ENCODE measurements at places on chromosomes 1 and 21.

GRCh38 chr1:74548961-74549750, 36.7 kb upstream of the LRRC53 start:
- DNase-seq: no peak

DNA sequence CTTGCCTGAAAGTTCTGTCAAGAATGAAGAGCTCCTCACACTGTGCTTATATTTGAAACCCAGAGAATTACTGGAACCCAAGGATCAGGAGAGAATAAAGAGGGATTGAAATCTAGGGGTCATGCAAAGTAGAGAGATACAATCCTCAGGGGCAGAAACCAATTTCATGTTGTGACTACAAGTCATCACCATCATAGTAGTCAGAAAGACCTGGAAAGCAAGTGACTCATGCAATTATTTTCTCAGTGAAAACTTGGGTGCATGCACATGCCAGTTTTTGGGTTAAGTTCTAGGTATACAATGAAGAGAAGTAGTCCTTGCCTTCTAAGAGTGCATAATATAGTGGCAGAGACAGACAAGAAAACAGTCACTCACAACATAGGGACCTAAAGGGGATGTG, 210.0 kb downstream of the ZC3H11B start:
- DNase-seq: no peak

GRCh38 chr1:87953732-87954344, 625.2 kb downstream of the LMO4 start:
- DNase-seq: no peak

DNA sequence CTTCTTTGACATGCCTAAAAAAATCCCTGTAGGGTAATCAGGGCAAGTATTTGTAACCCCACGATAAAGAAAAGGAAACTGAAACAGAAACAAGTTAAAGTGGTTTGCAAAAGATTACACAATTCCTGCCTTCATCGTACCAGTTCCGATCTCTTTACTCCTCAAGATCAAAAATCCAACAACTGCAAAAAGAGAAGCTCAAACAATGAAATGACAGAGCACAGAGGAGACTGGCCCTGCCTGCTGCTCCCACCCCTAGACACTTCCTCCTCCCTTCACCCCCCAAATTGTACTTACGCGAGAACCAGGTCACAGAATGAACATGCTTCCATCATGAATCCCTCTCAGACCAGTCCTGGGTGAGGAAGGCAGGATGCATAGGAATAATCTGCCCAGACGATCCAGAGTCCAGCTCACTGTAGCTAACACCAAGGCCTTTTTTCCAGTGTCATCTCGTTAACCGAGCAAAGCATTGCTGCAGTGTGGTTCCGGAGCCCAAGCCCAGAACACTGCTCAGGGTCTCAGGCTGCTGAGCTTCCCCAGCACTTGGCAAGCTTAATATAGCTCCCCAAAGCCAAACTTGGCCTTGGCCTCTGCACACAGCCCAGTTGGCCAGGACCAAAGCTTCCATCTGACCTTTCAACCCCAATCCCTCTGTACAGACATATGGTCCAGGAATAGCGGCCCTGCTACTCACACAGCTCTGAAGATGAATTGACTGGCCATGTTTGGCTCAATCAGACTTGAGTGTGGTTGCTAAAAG, 20.3 kb downstream of the RXRG start:
- no peak for DNase-seq

DNA sequence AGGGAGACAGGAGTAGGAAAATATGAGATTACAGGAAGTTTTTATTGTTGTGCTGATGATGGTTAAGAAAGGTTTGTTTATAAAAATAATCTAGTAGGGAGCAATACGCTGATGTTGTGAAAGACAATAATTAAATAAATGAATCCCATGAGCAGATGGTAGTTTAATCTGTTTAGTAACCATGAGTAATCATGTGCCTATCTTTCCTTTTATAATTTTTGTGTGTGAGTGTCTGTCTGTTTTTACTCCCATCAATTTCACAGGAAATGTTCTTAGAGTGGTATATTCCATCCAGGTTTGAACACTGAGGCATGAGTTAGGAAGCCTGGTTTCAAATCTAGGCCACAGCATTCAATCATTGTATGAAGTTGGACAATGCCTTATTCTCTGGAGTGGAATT, 180.5 kb downstream of the OLFM3 start:
- DNase-seq: no peak

GRCh38 chr1:247681288-247681897, 1.9 kb upstream of the OR13G1 start:
- no peak for DNase-seq

Measured in activated CD8-positive, alpha-beta memory T cell treated with anti-CD3 and anti-CD28 coated beads for 4 hours (primary cell).